ENCODE measurements at places on chromosomes 3 and 15.

- DNase-seq: no peak
Measured at GRCh38 chr3:9408061-9408460, 10.6 kb downstream of the SETD5 start.

DNA sequence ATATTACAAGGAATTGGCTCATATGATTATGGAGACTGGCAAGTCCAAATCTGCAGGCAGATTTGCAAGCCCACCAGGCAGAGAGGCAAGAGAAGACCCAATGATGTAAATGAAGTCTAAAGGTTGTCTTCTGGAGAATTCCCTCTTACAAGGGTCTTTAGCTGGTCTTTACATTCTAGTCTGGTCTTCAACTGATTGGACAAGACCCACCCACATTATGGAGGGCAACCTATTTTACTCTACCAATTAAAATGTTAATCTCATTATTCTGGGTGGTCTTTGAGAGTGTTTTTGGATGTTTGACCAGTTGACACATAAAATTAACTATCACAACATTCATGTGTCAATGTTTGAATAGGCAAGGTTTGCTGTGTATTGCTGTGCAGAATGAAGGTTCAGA is 28.0 kb upstream of the ATP11B start:
- DNase-seq: no peak

- no peak for DNase-seq
Measured at GRCh38 chr15:91318516-91318915, 218.5 kb downstream of the SV2B start.

- DNase-seq: no peak
Measured at GRCh38 chr15:78306176-78306774, 6.9 kb upstream of the SKIC8 start.

DNA sequence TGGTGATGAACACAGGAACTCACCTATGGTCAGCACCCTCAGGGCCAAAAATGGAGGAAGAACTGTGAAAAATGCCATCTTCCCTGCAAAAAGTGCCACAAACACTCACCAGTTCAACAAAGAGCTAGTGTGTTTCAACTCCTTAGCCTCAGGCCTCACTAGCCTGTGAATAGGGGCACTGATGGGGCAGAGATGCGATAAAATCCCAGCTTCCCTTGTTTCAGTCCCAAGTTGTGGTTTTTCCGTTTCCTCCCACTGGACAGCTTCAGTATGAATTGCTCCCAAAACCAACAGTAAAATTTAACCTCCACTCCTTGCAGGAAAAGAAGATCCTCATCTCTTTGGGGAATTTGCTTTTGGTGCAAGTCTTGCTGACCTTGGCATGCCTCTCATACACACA is 117.4 kb upstream of the ADAMTS9 start:
- no peak for DNase-seq

GRCh38 chr15:29596266-29596665 is 226.0 kb downstream of the TJP1 start:
- DNase-seq: no peak

GRCh38 chr3:111810909-111811308 is 48.2 kb upstream of the PHLDB2 start:
- DNase-seq: no peak

GRCh38 chr3:162507397-162507796 is 1010.8 kb downstream of the OTOL1 start:
- DNase-seq: no peak

DNA sequence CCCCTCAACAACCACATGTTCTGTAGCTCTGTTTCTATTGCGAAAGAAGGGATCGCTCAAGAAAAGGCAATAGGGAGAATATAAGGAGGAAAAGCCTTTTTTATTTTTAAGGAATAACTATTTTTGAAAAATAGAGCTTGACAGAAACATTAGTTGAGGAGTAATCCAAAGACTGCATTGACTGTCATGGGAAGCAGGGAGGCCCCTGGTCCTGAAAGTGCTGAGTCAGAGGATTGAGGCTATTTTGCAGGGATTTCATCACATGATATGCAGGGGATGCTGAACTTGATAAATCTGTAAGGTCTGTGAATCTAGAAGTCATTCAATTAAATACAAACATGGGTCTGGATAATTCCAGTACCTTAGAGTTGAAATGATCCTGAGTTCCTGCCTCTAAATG is 92.0 kb downstream of the MTHFS start:
- no peak for DNase-seq

DNA sequence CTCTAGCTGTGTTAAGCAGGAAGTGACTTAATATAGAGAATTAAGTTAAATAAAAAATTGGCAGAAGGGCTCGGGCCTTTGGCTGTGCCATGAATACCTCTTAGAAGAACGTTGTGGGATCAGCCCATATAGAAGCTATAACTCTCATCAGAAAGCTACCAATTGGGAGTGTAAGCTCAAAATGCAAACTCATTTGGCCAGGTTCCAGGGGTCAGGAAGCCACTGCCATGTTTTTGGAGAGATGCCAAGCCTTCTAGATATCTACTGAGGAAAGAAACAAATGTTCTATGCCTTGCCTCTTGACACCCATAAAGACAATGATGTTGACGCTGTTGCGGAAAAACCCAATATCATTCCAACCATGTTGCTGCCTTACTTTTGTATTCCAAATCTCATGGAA is 475.2 kb upstream of the TGFBR2 start:
- DNase-seq: no peak

GRCh38 chr15:84996055-84996454 is 14.4 kb downstream of the PDE8A start:
- no peak for DNase-seq

- DNase-seq: no peak
Measured at GRCh38 chr15:74350295-74351275, 16.9 kb downstream of the CYP11A1 start.
